ENCODE measurements at places on chromosomes 5 and 9.

- no peak for DNase-seq
Observed at GRCh38 chr9:68698943-68699509, 6.0 kb upstream of the PIP5K1B start.

GRCh38 chr5:151258816-151259215 lies 5.8 kb downstream of the GM2A start:
- DNase-seq, result no peak

DNA sequence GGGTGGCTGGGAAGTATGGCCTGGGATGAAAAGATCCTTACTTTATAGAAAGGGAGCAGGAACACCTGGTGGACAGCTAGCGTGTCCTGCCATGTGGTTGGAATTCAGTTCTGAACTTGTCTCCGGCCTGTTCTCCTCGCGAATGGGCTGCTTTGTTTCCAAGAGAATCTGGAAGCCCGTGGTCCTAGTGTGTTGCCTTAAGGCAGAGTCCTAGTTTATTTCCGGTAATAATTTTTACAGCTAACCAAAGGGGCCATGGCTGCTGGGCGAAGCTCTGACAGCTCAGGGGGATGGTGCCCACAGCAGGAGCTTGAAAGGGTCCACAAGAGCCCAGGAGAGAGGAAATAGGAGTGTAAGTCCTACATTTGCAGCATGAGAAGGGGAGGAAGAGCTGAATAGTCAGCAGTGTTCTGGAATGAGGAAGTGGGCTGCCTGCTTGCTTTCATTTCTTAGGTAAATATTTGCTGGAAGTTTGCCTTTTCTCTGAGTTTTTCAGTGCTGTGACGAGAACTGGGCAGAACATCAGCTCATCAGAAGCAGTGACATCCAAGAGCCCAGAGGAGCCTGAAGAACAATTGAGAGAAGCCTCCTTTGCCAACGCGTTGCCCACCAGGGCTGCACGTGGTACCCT lies 13.1 kb upstream of the IGFBPL1 start:
- no peak for DNase-seq

GRCh38 chr9:97802276-97802675 lies 50.8 kb upstream of the FOXE1 start:
- DNase-seq, result no peak

GRCh38 chr9:126671381-126671831 lies 57.7 kb downstream of the LMX1B start:
- peak; percentile 73 for DNase-seq

DNA sequence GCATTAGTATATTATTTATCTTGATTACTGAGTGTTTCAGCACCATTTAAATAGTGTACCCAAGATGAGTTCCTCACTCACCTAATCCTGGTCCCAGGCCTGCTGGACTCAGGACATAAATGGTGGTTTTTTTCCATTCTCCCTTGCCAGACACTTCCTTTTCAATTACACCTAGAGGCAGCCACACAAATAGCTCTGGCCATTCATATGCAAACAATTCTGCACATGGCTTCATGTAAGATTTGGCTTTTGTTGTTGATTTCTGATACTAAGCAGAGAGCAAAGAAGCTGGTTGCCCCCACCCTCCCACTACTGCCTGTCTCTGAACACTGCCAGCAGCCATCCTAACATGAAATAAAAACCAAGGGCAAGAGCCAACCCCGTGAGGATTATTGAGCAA lies 180.4 kb downstream of the SEMA5A start:
- DNase-seq, result no peak

DNA sequence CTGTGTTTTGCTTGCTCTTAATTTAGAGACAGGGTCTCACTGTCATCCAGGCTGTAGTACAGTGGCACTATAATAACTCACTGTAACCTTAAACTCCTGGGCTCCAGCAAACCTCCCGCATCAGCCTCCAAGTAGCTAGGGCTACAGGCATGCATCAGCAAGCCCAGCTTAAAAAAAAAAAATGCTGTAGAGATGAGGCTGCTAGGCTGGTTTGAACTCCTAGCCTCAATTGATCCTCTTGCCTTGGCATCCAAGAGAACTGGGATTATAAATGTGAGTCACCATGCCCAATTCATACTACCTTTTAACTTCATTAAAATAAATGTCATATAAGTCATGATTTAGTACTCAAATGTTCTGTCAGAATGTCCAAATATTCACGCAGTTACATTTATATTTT lies 2195.7 kb upstream of the C9orf72 start:
- no peak for DNase-seq

GRCh38 chr5:170491479-170491878 lies 12.3 kb upstream of the KCNIP1 start:
- DNase-seq, result no peak

DNA sequence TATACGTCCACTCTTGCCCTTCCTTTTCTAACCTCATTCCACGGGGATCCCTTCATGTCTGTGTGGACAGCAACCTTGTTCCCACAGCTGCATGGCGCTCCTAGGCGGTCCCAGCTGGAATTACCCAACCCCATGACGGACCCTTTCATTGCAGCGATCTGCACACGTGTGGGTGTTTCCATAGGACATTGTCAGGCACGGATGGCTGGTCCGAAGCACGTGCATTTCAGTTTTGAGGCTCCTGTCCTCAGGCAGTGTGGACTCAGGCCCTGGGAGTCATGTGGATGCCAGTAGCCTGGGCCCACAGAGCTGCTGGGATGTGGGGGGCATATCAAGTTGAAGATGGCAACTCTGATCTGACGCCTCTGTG lies 15.0 kb downstream of the CARD19 start:
- DNase-seq, result no peak

DNA sequence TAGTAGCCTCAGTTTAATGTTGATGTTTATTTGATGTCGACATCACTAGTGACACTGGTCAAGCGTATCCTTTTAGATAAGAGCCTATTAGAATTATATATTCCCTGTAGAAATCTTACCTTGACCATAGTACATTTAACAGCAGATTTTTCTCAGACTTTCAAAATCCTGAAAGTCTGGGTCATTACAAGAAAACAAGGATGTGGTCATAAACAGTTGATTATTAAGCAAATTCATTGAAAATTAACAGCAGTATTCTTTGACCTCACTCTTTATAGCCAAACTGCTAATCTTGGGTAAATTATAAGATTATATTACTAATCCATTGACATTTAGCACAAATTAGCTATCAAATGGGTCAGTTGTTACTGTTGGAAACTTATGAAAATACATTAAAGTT lies 83.4 kb downstream of the GHR start:
- DNase-seq, result no peak

DNA sequence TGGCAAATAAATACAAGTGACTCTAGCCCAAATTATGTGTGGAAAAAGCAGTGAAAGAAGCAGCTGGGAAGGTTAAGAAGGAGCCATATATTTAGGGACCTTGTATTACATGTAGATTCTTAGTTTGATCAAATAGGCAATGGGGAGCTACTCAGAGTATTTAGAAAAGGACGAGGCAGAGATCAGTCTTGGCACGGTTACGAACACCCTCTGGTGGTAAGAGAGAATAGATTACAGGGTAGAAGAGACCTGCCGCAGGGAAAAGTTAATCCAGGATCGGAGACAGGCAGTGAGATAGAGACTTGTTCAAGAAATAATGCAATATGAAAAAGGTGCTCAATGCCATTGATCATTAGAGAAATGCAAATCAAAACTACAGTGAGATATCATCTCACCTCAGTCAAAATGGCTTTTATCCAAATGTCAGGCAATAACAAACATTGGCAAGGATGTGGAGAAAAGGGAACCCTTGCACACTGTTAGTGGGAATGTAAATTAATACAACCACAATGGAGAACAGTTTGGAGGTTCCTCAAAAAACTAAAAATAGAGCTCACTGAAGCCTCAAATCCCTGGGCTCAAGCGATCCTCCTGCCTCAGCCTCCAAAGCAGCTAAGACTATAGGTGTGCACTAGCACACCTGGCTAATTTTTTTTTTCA lies 12.0 kb downstream of the INIP start:
- no peak for DNase-seq

DNA sequence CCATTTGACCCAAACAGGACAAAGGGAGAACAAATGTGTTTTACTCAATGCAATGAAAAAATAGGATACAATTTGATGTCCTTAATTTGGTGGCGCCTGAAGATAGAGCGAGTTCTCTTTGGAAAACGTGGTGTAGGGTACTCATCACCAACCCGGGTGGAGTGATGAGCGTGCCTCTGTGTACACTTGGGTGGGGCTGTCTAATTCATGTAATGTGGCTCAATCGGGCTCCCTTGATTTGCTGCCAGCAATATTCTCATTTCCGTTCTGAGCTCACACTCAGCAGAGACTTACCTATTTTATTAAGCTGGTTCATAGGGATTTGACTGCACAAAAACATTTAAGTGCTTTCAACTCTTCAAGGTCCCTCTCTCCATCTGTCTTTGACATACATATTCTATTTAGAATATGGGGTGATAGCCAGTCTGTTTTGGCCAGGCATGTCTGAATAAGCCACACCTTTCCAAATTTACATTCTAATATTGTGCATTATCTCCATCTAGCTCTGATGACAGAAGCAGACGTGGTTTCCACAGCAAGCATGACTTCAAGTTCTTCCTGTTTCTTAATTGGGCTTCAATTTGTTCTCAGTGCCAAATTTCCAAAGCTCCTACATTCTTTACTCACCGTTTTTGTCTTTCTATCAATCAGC lies 162.5 kb downstream of the IRX2 start:
- no peak for DNase-seq

- peak; percentile 69 for DNase-seq
Observed at GRCh38 chr5:10563110-10563944, 543 bp upstream of the ANKRD33B start.

GRCh38 chr5:133404724-133405123 lies 207.6 kb downstream of the FSTL4 start:
- DNase-seq, result no peak

DNA sequence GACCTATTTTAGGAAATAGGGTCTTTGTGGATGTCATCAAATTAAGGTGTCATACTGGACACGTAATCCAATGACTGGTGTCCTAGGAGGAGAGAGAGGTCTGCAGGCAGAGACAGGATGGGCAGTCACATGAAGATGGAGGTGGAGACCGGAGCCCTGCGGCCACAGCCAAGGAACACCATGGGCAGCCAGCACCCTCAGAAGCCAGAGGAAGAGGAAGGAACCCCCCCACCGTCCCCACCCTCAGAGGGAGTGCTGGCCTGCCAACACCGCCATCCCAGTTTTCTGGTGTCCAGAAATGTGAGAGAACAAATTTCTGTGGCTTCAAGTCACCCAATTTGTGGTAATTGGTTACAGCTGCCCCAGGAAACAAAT lies 88.3 kb downstream of the NSUN2 start:
- DNase-seq, result no peak

- DNase-seq, result no peak
Observed at GRCh38 chr5:116291271-116291670, 206.4 kb downstream of the COMMD10 start.

GRCh38 chr9:137973829-137974416 lies 96.3 kb downstream of the CACNA1B start:
- peak; percentile 13 for DNase-seq

All from left ventricle myocardium superior (tissue), 1 donor.